ENCODE measurements at places on chromosomes 7 and 10.

GRCh38 chr10:130963786-130964522, 347.6 kb downstream of the TCERG1L start:
- H3K4me1 ChIP-seq, result no peaks in the 10 kb centered on the region
- DNase-seq, result peak; percentile 19
- H3K27ac ChIP-seq, result no peak overlapping the region

- H3K36me3 ChIP-seq, result no peaks in the 10 kb centered on the region
- H3K27me3 ChIP-seq, result no peaks in the 10 kb centered on the region
- no peak overlapping the region for H3K4me3 ChIP-seq
- no peaks in the 10 kb centered on the region for H3K4me1 ChIP-seq
- no peak overlapping the region for H3K27ac ChIP-seq
Measured at GRCh38 chr7:73888959-73889358, 28.0 kb downstream of the TMEM270 start.

- no peaks in the 10 kb centered on the region for H3K27me3 ChIP-seq
- H3K4me1 ChIP-seq, result no peaks in the 10 kb centered on the region
- H3K4me3 ChIP-seq, result no peak overlapping the region
Measured at GRCh38 chr7:101598986-101599771, 29.9 kb downstream of the MYL10 start.

DNA sequence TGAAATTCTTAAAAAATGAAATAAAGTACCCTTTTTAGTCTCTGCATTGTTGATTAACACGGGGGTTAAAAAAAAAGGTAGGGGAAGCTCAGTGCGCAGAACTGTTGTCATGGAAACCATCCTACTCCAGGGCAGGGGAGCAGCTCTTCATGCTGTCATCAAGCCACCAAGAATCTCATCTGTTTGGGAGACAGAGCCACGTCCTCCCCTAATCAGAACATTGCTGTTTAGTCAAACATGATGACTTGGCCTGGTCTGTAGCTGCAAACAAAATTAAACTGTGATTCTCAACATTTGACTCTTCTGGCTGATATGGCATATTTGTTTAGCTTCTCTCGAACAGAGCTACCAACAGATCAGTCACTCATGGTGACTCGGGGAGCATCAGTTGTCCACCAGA, 254.4 kb upstream of the KLF14 start:
- H3K36me3 ChIP-seq, result no peaks in the 10 kb centered on the region
- no peak overlapping the region for H3K27ac ChIP-seq
- H3K4me1 ChIP-seq, result peaks cover 8% of the 10 kb centered on the region
- H3K27me3 ChIP-seq, result no peaks in the 10 kb centered on the region

DNA sequence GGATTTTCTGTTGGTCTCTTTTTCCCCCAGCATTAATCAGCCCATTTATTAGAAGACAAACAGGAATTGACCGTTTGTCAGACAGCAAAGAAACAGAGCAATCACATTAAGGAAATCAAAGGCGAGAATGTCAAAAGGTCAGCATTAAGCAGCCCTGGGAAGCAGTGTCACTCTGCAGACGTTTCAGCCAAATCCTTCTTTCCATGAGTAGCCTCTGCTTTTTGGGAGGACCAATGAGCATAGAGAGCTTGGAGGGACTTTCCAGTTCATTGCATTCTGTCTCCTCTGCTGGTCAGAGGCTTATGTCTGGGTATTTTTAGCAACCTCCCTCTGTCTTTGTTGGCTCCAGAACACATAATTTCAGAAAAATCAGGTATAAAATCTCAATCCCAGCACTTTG, 481.4 kb downstream of the GALNT17 start:
- H3K27ac ChIP-seq, result no peak overlapping the region
- H3K36me3 ChIP-seq, result no peaks in the 10 kb centered on the region
- no peaks in the 10 kb centered on the region for H3K27me3 ChIP-seq
- peaks cover 4% of the 10 kb centered on the region for H3K4me1 ChIP-seq
- H3K4me3 ChIP-seq, result no peak overlapping the region
- no peak for DNase-seq

DNA sequence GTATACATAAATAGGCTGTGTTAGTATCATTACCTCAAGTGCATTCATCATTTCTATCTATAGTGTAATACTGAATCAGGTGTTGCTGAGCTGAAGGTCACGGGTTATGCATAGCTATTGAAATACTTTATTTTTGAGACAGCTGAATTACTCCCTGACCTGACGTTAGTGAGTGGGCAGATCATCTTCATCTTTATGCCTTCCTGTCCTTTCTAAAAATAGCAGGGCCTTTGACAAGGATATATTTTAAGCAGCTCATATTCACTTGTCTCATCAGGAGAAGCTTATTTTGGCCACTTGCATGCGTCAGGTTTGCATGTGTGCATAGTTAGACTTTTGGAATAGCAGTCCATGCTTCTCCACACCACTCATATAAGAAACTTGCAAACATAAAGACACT, 63.6 kb upstream of the DKK1 start:
- no peaks in the 10 kb centered on the region for H3K27me3 ChIP-seq
- no peak overlapping the region for H3K4me3 ChIP-seq
- no peak overlapping the region for H3K27ac ChIP-seq
- H3K4me1 ChIP-seq, result no peaks in the 10 kb centered on the region
- no peak for DNase-seq

DNA sequence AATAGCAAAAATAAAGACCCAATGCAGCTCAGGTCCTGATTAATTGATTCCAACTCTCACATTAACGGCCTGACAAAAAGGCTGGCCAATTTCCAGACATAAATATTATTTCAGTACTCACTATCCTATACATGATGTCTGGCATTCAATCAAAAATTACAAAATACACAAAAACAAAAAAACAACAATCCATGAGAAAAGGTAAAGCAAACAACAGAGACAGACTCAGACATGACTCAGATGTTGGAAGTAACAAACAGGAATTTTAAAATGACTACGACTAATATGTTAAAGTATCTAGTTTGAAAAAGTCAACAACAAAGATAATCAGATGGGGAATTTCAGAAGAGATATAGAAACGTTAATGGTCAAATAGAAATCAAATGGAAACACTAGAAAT, 152.8 kb downstream of the AMPH start:
- DNase-seq, result no peak
- H3K4me3 ChIP-seq, result no peak overlapping the region
- peaks cover 5% of the 10 kb centered on the region for H3K36me3 ChIP-seq
- no peaks in the 10 kb centered on the region for H3K4me1 ChIP-seq

DNA sequence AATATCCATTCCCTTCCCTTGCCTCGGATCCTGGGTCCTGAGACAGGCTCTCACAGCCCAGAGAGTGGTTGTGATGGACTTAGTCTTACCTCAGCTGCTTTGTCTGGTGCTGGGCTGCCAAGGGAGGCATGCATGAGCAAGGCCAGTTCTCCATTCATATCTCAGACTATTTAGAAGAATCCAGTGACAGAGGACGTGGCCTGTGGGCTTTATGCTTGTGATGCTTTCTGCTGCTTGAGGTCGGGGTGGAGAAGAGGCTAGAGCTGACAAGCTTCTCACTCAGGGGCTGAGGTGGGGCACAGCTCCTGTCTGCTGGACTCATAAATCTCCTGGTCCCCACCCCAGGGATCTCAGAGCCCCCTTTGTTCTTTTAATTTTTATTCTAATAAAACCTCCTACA, 66.8 kb downstream of the DNAJC12 start:
- H3K4me3 ChIP-seq, result no peak overlapping the region
- no peak overlapping the region for H3K27ac ChIP-seq
- no peaks in the 10 kb centered on the region for H3K36me3 ChIP-seq
- H3K4me1 ChIP-seq, result no peaks in the 10 kb centered on the region
- H3K27me3 ChIP-seq, result no peaks in the 10 kb centered on the region
- DNase-seq, result no peak

DNA sequence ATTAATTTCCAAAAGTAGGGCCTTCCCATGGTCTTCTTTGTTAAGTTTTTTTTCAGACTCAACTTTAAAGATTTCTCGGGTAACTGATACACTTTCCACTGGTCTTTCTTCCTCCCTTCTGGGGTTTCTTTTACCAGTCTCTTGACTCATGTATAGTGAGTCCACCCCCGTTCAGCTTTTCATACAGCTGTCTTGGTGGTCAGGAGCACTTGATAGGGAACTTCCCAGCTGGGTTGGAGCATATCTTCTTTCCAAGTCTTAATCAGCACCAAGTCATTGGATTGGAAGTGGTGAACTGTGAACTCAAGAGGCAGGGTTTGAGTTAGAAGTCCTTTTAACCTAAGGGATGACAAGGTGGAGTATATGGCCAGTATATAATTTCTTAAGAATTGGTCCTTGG, 29.2 kb upstream of the ELOVL3 start:
- H3K36me3 ChIP-seq, result no peaks in the 10 kb centered on the region
- no peak for DNase-seq
- no peak overlapping the region for H3K27ac ChIP-seq
- H3K4me1 ChIP-seq, result no peaks in the 10 kb centered on the region

DNA sequence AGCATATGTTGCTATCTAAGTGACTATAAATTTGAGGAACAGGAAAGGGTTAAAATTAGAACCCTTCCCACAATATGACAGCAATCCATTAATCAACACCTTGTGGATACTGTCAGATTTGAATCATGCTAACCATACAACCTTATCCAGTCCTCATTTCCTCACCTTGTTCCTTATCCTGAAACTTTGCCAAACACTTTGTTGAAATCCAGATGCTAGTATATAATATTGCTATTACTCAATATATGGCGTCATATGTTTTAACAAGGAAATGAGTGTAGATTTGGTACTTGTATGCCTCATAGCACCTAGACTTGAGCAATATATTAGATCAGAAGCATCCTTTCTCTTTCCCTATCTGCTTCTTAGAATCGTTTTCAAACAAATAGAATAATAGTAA, 66.3 kb upstream of the SLC25A13 start:
- no peak for DNase-seq
- H3K27me3 ChIP-seq, result no peaks in the 10 kb centered on the region
- no peaks in the 10 kb centered on the region for H3K36me3 ChIP-seq

GRCh38 chr7:143047326-143047725, 4.8 kb upstream of the OR6V1 start:
- no peak overlapping the region for H3K4me3 ChIP-seq
- no peaks in the 10 kb centered on the region for H3K27me3 ChIP-seq
- H3K36me3 ChIP-seq, result no peaks in the 10 kb centered on the region
- no peak for DNase-seq
- H3K27ac ChIP-seq, result no peak overlapping the region

DNA sequence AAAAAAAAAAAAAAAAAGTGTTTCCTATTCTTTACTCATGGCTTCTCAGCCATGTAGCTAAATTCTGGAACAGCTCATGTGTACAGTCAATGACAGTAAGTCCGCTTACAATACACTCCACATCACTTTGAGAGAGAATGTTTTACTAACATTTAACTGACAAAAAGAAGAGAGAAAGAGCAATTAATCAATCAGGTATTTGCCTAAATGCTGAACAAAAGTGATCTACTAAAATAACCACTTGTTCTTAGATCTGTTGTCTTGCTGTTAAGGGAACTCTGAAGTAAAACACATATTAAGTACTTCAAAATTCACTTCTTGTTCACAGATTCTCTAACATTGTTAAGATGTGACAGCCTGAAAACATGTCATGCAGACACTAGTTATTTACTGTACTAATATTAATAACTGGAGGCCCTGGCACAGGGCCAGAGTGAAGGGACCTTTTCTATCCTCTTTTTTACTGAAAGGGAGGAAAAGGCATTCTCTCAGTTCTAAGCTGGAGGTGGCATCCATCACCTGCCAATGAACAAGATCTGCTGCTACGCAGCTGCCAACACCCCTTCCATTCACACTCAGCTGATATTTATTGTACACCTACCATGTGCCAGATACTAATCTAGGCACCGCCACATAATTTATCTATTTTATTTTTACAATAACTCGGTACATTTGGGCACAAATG, 72.6 kb downstream of the AHR start:
- H3K36me3 ChIP-seq, result no peaks in the 10 kb centered on the region
- H3K4me3 ChIP-seq, result no peak overlapping the region
- H3K27ac ChIP-seq, result peak overlapping the region; percentile 82
- H3K4me1 ChIP-seq, result peaks cover 6% of the 10 kb centered on the region
- no peaks in the 10 kb centered on the region for H3K27me3 ChIP-seq

DNA sequence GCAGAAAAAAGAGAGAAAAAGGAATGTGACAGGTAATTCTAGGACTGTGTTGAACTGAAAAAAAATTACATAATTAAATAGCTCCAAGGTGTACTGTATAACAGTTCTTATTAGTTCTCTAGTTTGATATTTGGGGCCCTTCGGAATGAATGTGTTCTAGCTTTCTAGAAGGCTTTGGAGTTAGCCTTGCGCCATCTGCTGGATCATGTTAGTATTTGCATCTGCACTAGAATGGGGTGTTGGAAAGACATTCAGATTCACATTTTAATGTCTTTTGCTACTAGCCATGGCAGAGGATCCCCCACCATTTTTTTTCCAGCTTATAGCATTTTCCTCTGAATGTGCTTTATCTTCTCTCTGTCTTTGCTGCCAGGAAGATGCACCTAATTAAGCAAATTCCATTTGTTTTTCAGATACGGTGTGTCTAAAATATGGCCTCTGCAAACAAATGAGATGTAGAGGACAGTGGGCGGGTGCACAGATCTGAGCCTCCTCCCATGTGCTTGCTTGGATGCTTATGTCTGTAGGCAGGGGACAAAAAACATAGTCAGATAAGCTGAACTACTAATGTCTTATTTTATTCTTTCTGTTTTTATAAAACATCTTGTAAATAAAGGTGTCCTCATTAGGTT, 238.5 kb downstream of the PHF14 start:
- no peaks in the 10 kb centered on the region for H3K36me3 ChIP-seq
- no peak overlapping the region for H3K4me3 ChIP-seq
- no peaks in the 10 kb centered on the region for H3K4me1 ChIP-seq
- H3K27ac ChIP-seq, result no peak overlapping the region

DNA sequence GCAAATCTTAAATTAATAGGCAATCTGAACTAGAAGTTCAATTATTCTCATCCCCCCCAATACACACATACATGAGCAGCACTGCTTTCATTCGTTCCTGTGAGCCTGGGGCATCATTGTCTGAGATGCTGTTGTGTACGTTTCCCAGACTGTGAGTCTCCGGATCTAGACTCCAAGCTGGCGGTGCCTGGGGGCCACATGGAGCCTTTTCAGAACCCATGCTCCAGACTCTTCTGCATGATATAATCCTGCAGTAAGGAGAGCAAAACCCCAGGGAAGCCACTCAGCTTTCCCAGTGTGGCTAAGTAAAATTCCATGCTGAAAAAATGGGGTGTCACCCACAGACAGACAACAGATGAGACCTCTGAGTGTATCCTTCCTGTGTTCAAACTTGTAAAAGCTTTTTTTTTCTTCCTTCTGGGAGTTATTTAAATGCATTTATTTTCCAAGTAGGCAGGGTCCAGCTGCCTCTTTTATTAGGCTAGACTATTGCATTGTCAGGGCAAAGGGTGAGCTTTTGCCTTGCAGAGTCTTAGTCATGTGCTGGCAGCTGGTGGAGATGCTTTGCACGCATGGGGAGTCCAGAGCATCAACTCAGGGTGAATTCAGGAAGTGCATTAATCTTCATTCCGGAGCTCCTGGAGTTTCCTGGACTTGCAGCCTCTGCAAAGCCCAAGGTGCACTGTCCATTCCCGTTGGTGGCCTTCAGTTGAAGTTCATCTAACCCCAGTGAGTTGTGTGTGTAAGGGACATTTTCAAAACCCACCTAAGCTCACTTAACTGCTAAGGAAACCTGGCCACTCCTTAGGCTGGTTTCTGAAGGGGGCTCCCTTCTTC, 185.7 kb upstream of the ADO start:
- H3K36me3 ChIP-seq, result no peaks in the 10 kb centered on the region
- H3K27me3 ChIP-seq, result no peaks in the 10 kb centered on the region

GRCh38 chr7:30897770-30898169, 13.9 kb upstream of the AQP1 start:
- no peak overlapping the region for H3K4me3 ChIP-seq
- H3K27me3 ChIP-seq, result no peaks in the 10 kb centered on the region
- no peaks in the 10 kb centered on the region for H3K36me3 ChIP-seq
- peaks cover 4% of the 10 kb centered on the region for H3K4me1 ChIP-seq
- no peak overlapping the region for H3K27ac ChIP-seq
